Mesenteric fat pad (tissue), 1 donor: ENCODE measurements at places on chromosomes 5 and 9.

DNA sequence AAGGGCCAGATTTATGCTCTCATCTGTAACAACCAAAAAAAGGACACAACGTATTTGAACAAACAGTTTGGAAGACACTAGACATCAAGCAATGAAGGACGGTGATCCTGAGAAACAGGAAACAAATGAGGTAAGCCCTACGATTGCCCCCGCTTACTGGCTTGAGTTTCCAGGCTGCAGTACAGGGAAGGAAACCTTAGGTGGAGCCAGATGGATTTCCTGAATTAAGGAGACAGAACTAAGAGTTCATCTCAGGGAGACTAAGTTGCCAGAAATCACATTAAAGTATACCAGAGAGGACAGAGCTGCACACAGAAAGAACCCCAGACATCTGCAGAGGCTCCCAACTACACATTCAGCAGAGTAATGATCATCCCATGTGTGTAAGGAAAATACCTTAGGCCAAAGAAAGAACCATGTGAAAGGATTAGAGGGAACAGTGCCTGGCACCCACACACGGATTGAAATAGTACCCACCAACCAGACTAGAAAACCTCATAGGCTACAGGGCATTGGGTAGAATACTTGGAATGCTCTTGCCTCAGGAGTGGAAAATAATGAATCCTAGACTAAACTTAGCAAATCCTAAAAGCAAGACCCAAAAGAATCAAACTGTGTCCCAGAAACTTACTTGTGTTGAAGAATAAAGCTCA, 99.3 kb upstream of the NIPBL start:
- no peak for DNase-seq

GRCh38 chr5:135073761-135074345, 39.8 kb upstream of the PITX1 start:
- DNase-seq, result no peak

- DNase-seq, result no peak
Observed at GRCh38 chr5:127203818-127204217, 86.8 kb upstream of the MEGF10 start.

DNA sequence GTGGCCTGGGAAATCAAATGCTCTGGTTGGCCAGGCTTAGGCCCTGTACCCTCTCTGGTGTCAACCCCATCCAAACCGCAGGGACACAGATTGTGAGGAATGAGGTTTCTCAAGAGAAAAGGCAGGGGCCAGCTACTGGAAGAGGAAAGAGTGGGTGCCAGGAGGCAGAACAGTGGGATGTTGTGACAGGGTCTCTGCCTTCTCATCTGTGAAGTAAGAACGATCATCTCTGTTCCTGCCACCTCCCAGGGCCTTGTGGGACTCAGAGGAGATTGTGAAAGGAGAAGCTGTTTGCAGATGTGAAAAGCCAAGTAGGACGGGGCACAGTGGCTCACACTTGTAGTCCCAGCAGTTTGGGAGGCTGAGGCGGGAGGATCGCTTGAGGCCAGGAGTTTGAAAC, 22.8 kb upstream of the RPL26L1 start:
- DNase-seq, result no peak

- DNase-seq, result no peak
Observed at GRCh38 chr5:129124608-129125007, 30.1 kb downstream of the ISOC1 start.

GRCh38 chr5:167057665-167058064, 1233.8 kb upstream of the WWC1 start:
- no peak for DNase-seq

GRCh38 chr5:112411903-112412302, 7.2 kb downstream of the EPB41L4A start:
- no peak for DNase-seq

- DNase-seq, result no peak
Observed at GRCh38 chr9:121889990-121890563, 203.0 kb downstream of the TTLL11 start.

GRCh38 chr5:172821340-172821985, 12.6 kb upstream of the ERGIC1 start:
- no peak for DNase-seq

GRCh38 chr5:30765706-30766105, 427.8 kb upstream of the CDH6 start:
- no peak for DNase-seq

DNA sequence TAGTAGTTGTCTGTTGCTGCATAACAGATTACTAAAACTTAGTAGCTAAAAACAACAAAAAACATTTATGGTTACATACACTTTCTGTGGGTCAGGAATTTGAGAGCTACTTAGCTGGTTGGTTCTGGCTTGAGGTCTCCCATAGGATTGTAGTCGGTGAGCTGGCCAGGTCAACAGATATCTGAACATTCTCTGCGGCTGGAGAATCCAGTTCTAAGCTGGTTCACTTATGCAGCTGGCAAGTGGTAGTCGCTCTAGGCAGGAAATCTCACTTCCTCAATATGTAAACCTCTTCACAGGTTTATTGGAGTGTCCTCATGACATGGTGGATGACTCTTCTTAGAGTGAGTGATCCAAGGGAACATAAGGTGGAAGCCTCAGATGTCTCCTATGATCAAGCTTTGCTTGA, 65.7 kb upstream of the TNFAIP8 start:
- no peak for DNase-seq
